ENCODE measurements at places on chromosomes 16 and 17.

- DNase-seq, result peak; percentile 86
These were observed at the start of gene SMIM5 for GRCh38 chr17:75632863-75633485. TSS of gene SMIM5 (plus strand) at chr17:75633434. CDS start at chr17:75640202, 6,768 bp downstream.

- no peak for DNase-seq
These were observed 83.8 kb downstream of the KATNIP start for GRCh38 chr16:27633721-27634120.

DNA sequence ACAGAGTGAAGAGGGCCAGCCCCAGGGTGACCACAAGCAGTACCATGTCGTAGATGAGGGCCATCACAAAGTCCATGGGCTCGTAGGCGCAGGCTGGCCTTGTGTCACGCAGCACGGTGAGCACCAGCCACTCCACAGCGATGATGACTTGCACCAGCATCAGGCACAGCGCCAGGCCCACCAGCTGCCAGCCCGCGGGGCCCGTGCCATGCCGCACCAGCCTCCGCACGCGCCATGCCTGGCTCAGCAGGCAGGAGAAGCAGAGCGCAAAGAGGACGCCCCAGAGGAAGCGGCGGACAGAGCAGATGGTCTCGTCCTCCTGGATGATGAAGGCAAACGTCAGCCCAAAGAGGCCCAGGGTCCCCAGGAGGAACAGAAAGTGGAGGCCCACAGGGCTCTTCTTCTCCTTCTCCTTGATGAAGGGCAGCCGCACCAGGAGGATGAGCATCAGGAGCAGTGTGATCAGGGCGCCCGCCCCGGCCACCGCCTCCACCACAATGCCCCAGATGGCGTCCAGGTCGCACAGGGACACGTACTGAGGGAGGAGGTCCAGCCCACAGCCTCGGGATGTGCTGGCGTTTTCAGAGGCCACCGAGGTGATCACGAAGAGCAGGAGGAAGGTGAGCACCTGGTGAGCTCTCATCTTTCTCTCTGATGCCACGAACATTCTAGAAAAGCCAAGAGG lies 12.3 kb downstream of the GPRC5B start:
- DNase-seq, result peak; percentile 70

GRCh38 chr17:73291260-73291801 lies 20.5 kb downstream of the CDC42EP4 start:
- no peak for DNase-seq

GRCh38 chr17:7912927-7913524 lies 3.1 kb downstream of the RNF227 start:
- DNase-seq, result no peak

DNA sequence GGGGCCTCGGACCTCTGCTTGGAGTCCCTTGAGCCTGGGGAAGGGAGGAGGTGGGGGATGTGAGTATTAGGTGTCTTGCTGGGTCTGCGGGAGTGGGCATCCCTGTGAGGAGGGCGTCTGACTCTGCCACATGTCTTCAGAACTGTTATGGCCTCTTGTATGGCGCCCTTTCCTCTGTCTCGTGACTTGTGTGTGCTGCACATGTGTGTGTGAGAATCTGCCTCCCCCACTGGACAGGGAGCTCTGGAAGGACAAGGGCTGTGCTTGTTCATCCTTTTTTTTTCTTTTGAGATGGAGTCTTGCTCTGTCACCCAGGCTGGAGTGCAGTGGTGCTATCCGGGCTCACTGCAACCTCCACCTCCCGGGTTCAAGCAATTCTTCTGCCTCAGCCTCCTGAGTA lies 33.4 kb downstream of the ARHGAP23 start:
- DNase-seq, result no peak

GRCh38 chr17:35901631-35902175 lies 21.5 kb upstream of the CCL5 start:
- no peak for DNase-seq

- no peak for DNase-seq
These were observed 23.3 kb downstream of the NOS2 start for GRCh38 chr17:27776882-27777624.

GRCh38 chr17:69230939-69231338 lies 2.3 kb upstream of the ABCA10 start:
- DNase-seq, result no peak

GRCh38 chr16:35308674-35309073 lies 1849.3 kb downstream of the TP53TG3F start:
- no peak for DNase-seq

DNA sequence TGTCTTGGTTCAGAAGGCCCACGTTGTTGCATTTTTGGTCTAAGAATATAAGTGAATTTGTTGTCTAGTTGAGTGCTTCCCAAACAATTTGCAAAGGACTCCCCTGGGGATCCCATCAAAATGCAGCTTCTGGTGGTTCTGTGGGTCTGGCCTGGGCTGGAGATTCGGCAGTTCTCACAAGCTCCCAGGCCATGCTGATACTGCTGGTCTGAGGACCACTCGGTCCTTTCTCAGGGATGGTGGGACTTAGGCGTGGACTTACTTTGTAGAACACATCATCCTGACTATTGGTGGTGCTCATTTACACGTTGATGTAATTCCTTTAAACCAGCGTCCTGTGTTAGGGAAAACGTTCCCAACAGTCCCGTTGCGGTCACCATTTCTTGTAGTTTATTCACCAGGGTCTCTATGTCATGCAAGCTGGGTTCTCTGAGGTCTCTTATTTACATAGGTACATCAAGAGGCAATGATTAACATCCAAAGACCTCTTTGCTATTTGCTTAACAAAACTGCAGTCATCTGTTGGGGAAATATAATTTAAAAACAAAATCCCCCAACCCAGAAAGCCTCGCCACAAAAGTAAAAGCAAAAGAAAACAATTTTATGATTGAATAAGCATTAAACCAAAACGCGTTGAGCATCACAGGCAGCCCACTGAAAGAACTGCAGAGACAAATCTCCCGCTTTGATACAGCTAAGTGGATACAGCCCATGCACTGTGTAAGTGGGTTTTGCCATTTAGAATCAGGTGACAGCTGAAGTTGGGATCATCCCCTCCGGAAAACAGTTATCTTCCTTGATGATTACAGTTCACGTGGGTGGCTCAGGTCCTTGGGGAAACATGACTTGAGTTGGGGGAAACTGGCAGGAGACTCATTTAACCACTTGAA lies 39.0 kb upstream of the SEC14L1 start:
- DNase-seq, result no peak

DNA sequence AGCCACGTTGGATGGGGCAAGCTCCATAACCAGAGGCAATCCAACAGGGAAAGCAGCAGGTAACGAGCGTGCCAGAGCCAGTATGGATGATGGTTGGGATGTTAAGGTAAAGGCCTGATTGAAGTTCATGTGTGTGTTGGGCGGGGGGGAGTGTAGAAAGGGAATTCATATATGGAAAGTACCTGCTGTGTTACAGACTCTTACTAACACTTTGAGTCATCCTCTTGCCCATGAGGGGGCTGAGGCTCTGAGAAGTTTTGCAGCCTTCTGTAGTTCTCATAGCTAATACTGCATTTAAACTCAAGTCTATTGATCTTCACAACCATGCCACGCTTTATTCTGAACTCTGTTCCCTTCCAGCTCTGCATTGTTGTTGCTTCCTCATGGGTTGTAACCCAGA lies 28.5 kb downstream of the SYCE1L start:
- no peak for DNase-seq

GRCh38 chr16:26606381-26607150 lies 460.2 kb upstream of the C16orf82 start:
- DNase-seq, result no peak

DNA sequence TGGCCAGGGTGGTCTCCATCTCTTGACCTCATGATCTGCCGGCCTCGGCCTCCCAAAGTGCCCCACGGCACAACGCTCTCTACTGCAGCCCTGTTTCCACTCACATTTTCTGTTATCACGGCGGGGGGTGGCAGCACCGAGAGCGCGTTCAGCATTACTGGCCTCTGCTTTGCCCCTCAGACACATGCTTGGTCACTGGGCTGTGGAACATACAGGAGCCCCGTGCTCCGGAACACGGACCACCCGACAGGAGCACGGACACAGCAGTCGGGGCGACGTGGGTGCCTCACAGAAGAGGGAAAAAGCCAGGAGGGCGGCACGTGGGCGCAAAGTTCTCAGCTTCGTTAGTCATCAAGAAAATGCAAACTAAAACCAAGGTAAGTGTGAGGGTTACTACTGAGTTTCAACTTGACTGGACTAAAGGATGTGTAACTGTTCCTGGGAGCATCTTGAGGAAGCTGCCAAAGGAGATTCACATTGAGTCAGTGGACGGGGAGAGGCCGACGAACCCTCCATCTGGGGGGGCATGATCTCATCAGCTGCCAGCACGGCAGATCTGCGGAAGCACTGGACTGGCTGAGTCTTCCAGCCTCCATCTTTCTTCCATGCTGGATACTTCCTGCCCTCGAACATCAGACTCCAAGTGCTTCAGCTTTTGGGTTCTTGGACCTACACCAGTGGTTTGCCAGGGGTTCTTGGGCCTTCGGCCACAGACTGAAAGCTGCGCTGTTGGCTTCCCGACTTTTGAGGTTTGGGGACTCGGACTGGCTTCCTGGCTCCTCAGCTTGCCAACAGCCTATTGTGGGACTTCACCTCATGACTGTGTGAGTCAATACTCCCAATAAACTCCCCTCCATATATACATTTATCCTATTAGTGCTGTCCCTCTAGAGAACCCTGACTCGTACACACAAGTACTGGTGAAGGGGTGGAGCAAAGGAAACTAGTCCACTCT lies 106.8 kb downstream of the ZNF778 start:
- DNase-seq, result no peak

GRCh38 chr16:58318391-58318790 lies 23.6 kb upstream of the PRSS54 start:
- DNase-seq, result no peak

GRCh38 chr17:72268431-72268830 lies 147.6 kb downstream of the SOX9 start:
- DNase-seq, result no peak

DNA sequence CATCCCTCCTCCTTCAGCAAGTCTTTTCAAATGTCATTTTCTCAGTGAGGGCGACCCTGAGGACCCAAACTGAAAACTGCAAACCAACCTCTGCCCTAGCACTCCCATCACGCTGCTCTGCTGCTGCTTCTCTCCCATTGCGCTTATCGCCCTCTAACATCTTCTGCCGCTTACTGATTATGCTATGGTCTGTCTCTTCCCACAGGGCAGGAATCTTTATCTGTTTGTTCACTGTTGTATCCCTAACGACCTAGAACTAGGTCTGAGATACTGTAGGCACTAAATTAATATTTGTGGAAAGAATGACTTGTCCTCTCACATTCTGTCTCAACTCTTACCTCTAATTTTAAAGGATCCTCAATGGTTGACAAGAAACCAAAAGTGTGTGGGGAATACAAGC lies 12.5 kb downstream of the ZSCAN32 start:
- DNase-seq, result no peak

Data from caudate nucleus (tissue), 63 donors.